Right forelimb (tissue), 1 donor: ENCODE measurements at places on chromosomes 7 and 10.
A peak's percentile ranks its signal among the peaks of the same experiment; 100 is the strongest.

DNA sequence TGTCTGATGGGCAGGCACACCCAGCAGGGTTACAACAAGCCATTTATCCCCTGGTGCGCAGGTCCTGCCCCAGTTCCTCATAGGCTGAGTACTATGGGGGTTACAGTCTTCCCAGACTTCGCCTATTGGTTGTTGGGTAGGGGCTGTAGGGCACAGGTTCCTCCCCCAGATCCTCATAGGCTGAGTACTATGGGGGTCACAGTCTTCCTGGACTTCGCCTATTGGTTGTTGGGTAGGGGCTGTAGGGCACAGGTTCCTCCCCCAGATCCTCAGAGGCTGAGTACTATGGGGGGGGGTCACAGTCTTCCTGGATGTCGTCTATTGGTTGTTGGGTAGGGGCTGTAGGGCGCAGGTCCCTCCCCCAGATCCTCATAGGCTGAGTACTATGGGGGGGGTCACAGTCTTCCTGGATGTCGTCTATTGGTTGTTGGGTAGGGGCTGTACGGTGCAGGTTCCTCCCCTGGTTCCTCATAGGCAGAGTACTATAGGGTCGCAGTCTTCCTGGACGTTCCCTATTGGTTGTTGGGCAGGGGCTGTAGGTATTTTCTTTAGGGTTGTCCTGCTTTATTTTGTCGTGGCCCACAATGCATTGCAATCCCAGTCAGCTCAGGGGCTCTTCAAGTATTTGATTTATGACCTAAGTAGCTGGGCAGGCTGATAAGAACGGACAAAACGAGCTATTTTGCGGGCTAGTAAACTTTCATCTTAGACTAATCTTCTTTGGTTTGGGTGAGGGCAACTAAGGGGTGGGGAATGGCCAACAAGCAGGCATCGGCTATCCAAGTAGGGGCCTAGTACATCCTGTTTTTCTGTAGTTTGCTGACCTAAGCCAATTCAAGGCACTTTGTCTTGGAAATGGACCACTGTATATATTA, 3.4 kb downstream of the LRRC27 start:
- no peak for DNase-seq

- no peak for DNase-seq
Measured at GRCh38 chr10:124653811-124654651, 90.1 kb downstream of the FAM53B start.

GRCh38 chr10:50613150-50613549, 10.6 kb downstream of the SGMS1 start:
- DNase-seq = no peak

DNA sequence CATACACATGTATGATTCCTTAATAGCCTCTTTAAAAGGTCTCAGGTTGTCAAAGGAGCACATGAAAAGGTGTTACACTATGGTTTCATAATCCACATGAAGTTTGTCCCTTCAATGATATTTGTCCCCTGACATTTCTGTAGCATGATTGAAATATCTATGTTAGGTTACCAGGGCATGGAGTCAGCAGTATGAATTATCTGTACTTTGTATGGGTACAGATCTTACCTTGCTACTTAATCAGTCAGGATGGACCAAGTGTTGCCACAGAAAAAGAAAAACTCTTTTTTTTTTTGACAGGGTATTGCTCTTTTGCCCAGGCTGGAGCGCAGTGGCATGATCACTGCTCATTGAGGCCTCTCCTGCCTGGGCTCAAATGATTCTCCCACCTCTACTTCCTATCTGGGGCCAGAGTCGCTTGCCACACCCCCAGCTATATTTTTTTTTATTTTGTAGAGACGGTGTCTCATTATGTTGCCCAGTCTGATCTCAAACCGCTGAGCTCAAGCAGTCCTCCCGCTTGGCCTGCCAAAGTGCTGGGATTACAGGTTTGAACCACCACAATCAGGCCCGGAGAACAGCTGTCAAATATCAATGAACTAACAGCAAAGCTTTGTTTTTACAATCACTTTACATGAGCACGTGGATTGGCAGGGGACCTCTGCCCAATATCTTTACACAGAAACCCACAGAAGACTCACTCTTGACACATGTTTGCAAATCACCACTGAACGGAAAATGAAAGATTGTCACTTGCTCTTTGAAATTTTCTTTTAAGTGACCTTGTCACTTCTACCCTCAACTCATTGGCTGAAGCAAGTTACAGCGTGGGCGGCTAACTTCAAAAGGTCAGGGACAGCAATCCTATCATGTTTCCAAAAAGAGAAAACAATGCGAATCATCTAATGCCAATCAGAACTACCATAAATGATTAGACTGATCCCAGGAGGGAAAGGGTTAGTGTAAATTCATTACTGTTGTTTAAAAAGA, 140.2 kb downstream of the PRKG1 start:
- no peak for DNase-seq

GRCh38 chr10:33594475-33594874, 260.0 kb upstream of the NRP1 start:
- no peak for DNase-seq

DNA sequence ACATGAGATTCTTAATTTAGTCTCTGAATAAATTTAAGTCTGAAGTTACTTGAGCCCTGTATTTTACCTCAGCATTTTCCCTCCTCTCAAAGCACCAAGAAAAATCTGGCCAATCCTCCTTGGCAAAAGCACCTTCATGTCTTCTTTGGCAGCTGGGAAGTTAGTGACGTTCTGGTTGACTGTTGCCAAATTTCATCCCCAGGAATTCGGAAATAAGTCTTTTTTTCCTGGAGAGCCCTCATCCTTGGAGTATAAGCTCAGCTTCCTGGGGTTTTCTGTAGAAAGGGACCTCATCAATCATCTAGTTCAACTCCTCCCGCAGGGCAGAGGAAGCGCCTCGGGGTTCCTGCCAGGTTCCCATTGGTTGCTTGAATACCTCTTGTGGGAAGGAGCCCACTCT, 377.6 kb downstream of the PHTF2 start:
- peak; percentile 53 for DNase-seq

DNA sequence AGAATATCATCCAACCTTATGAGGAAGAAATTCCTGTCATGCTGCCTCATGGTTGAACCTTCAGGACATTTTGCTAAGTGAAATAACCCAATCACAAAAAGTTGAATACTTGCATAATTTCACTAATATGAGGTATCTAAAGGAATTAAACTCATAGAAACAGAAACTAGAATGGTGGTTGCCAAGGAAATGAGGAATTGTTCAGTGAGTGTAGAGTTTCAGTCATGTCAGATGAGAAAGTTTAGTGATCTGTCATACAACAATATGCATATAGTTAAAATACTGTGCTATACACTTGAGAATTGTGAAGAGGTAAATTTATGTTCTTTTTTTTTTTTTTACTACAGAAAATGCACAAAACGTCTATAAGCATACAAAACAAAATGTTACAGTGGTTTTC, 60.7 kb downstream of the R3HCC1L start:
- DNase-seq = no peak

GRCh38 chr10:76433161-76434005, 1002.0 kb downstream of the LRMDA start:
- DNase-seq = no peak

- DNase-seq = no peak
Measured at GRCh38 chr10:17115683-17116082, 13.9 kb downstream of the CUBN start.

- no peak for DNase-seq
Measured at GRCh38 chr10:21513405-21513788, 12.1 kb downstream of the SKIDA1 start.

- DNase-seq = no peak
Measured at GRCh38 chr10:125164421-125164820, 4.1 kb upstream of the CTBP2 start.

DNA sequence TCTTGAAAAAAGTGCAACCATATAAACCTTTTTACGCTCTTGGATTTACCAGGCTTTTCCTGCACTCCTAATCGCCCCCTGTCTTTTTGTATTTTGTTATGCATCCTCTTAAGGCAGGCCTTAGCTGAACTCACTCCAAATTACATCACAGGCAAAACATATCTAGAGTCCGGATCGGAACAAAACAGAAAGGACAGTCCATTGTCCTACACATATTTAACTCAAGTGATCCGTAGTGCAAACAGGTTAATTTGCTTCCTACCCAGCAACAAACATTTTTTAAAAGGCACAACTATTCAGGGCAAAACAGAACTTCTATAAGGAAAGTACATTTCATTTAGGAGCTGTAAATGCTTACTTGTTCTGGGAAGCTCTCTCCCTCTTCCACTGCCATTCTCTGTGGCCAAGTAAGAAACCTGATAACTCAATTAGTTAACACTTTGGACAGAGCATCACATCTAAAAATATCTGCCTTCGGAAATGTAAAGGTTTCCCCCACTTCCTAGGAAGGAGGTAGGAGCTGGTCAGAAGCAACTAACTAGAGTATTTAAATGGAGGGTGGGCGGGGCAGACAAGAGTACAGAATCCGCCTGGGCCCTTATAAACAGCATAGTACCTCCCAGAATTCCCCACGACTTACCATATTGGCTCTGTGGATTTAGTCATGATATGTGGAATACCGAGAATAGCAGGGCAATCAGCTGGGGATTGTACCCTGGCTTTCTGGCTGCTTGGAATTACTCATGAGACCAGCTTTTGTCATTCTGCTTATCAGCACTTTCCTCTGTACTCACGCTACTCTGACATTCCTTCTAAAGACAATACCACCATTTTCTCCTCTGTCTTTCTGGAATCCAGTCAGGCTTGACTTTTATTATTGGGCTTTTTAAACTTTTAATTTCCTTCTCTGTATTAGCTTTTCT, 89.5 kb downstream of the ANK3 start:
- DNase-seq = no peak

- DNase-seq = no peak
Measured at GRCh38 chr7:35418716-35419390, 165.0 kb upstream of the TBX20 start.

- no peak for DNase-seq
Measured at GRCh38 chr7:82416402-82416801, 27.2 kb downstream of the CACNA2D1 start.

- DNase-seq = no peak
Measured at GRCh38 chr7:79319369-79319768, 134.1 kb downstream of the MAGI2 start.

DNA sequence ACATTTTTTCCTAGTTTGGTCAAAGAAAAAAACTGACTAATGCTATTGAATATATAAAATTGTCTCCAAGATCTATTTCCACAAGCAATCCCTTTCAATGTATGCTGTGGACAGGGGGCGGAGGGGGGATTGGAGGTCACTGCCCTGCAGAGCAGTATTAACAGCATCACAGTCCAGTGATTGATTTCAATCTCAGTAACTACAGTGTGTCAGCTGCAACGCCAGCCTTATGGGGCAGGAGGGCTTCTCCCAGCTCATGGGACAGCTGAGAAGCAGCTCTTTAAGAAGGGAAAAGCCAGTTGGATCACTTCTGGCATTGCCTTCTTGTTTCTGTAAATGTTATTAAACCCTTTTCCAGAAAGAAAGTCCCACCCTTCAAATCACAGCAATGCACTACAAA, 65.0 kb downstream of the RAPGEF5 start:
- DNase-seq = no peak

DNA sequence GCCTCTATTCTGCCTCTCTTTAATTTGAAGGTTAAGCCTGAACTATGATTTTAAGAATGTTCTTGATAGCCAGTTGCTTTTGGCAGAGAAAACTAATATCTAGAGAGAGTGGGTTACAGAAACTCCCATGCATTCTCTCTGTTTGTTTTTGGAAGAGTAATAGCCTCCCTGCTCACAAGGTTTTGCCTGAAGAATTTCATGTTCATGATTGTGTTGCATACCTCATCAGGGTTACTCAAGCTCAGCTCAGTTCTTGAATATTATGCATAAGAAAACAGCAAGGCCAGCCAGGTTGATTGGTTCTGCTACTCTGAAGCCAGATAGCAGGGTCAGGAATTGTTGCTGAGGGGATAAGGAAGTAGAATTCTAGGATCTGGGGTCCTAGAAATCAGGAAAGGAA, 137.4 kb downstream of the MDFIC start:
- DNase-seq = no peak

DNA sequence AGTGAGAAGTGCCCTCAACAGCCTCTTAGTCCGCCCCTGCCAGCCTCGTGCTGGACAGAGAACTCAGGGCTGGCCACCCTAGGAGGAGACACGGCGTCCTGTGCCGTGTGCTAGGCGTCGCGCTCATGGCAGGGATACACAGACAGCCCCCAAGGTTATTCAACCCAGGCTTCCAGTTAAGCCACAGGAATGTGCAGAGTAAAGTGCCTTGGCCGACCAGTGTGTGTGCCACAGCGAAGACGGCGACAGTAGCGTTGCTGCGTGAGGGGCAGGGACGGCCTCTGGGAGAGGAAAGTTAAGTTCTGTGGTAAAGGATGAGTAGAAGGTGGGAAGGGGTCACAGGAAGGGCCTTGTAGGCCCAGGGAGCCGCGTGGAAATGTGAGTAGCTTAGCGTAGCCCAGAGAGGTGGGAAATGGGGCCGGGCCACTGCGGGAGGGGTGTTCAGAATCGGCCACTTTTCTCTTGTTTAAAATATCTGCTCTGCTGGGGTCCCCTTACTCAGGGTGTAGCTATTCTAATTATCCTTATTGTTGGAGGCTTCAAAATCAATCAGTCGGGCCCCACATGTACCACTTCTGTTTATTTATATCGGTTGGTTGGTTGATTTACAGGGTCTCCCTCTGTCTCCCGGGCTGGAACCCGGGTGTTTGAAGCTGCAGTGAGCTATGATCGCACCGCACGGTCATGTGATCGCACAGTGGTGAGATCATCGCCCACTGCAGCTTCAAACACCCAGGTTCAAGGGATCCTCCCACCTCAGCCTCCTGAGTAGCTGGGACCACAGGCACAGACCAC, 24.5 kb downstream of the TMEM120A start:
- no peak for DNase-seq

GRCh38 chr7:30862995-30863705, 48.5 kb upstream of the AQP1 start:
- DNase-seq = no peak

- DNase-seq = no peak
Measured at GRCh38 chr7:51121931-51122425, 194.6 kb downstream of the COBL start.

GRCh38 chr7:106425017-106425719, 140.4 kb upstream of the NAMPT start:
- no peak for DNase-seq

GRCh38 chr7:132049462-132050304, 493.3 kb upstream of the PODXL start:
- DNase-seq = no peak
